AG10803 (cell line): ENCODE measurements at places on chromosomes 11 and 22.

- no peak for DNase-seq
Measured at GRCh38 chr11:114031967-114032320, 27.6 kb upstream of the ZBTB16 start.

- DNase-seq: no peak
Measured at GRCh38 chr22:19868773-19869471, 14.2 kb upstream of the GNB1L start.

- DNase-seq: no peak
Measured at GRCh38 chr22:19994851-19995610, 21.6 kb downstream of the ARVCF start.

GRCh38 chr11:111975076-111975806, 38.1 kb downstream of the DIXDC1 start:
- no peak for DNase-seq

DNA sequence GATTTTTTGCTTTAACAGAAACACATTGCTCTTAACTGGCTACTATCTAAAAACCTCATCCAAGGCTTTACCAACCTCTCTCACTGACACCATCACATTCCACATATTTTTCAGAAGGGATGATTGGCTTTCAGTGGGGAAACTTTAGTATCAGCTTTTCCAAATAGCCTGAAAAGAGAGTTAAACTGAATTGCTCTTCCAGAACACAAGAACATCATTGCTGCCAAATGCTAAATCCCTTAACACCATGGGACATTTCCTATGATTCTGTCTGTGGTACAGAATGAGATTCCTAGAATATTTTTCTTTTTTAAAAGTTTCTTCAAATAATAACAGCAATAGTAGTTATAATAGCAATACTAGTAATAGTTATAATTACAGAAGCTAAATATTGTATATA, 45.4 kb downstream of the SOX6 start:
- DNase-seq: no peak

DNA sequence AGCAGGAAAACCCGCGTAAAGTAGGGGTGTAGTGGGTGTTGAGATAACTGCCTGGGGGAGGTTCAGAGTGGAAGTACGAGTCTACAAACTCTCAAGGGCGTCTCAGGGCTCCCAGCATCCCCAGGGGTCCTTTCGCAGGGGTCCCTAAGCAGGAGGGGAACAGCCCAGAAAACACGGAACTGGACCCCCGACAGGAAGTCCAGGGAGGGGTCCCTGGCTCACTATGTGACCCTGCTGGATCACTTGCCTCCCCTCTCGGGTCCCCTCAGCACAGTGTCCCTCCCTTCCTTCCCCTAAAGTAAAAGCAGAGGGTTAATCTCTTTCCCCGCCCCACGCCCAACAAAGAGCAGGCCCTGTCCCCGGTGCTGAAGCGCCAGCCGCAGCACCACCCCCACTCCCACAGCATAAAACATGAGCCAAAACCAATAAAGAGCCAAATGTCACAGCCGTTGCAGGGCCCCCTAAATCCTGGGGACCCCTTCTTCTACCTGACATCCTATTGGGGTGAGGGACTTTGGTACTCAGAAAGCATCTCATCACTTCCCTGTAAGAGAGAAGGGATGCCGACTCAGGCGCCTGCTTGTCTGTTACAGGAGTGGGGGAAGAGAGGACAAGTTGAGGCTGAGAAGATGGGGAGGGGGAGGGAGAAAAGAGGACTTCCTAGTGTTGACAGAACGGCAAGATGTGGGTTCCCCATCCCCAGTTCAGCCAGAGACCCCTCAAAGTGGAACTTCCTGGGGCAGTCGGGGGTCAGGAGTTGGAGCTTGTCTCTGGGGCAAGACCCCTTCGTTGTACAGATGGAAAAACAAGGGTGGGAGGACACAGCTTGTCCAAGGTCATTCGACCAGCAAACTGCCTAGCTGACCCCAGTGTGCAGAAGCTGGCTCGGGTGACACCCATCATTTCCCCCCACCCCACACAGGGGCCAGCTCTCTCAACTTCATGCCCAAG, 1.4 kb upstream of the NEFH start:
- no peak for DNase-seq

GRCh38 chr11:107704451-107704850, 7.4 kb downstream of the SLN start:
- peak; percentile 47 for DNase-seq

DNA sequence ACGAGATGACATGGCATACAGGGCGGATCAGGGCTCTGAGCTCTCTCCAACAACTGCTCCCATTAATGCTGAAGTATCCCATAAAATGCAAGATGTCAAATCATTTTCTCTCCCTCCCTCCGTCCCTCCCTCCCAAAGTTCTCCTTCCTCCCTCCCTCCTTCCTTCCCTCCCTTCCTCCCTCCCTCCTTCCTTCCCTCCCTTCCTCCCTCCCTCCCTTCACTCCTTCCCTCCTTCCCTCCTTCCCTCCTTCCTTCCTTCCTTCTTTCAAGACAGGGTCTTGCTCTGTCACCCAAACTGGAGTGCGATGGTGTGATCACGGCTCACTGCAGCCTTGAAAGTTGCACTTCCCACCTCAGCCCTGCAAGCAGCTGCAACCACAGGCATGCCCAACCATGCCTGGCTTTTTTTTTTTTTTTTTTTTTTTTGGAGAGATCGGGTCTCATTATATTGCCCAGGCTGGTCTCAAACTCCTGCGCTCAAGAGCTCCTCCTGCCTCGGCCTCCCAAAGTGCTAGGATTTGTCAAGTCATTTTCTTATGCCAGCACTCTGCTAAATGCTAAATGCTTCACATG, 38.2 kb downstream of the TXN2 start:
- DNase-seq: peak; percentile 41

GRCh38 chr11:57547854-57548377, 10.5 kb downstream of the SMTNL1 start:
- DNase-seq: no peak

GRCh38 chr11:43315966-43316365, 4.2 kb downstream of the API5 start:
- no peak for DNase-seq

DNA sequence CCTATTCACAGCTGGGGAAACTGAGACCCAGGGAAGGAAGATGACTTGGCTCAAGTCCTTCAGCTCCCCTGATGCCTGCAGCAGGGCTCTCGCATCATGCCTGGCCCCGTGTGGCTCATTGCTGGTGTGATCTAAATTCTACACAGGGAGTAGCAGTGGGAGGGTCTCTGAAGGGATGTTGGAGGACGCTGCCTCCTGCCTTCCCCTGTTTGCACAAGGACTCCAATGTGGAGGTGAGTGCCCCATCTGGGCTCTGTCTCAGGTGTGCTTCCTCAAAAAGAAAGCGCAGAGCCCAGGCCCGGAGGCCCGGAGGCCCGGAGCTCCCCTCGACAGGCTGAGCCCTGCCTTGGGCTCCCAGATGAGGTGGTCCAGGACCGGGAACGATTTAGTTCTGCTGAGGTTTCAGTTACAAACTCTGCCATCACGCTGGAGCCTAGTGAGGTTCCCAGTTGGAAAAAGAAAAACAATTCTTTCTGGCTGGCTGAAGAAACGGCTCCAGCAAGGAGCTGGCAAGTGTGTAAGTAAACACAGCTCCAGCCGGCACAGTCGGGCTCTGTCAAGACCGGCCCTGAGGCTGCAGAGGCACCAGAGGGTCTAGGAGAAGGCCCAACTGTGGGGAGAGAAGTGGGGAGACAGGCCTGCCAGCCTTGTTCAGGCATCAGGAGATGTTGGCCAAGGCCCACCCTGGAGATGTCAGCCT, 49.8 kb downstream of the NAT10 start:
- no peak for DNase-seq

GRCh38 chr11:44572884-44573283, 7.4 kb downstream of the CD82 start:
- DNase-seq: no peak

DNA sequence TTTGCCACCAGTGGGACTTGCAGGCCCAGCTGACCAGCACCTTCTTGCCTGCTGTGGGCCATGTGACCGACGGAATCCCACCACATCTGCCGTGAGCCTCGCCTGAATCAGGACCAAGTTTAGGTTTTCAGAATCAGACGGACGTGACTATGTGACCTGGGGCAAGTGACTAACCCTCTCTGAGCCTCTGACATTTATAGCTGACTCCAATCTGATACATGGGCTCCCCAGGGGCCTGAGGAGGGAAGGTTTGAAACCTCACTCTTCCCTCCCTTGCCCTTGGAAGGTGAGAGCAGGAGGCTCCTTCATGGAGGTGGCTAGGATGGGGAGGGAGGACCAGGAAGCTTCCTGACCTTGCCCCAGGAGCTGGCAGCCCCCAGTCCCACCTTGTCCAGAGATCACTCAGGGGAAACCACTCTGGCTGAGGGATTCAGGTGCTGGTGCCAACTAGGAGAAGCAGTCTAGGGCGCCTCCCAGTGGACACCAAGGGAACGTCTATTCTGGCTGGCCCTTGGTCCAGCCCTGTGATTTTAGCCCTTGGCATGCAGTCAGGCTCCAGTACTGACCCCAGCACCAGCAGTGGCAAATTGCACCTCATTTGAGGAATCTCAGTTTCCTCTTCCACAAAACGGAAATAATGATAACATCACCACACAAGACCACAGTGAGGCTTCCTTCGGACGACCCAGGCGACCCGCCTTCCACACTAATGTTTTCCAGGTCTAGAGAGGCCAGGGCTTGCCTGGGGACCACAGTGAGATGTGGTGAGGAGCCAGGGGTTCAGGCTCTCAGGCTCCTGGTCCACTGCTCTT, 47.2 kb upstream of the SYT7 start:
- DNase-seq: peak; percentile 60

DNA sequence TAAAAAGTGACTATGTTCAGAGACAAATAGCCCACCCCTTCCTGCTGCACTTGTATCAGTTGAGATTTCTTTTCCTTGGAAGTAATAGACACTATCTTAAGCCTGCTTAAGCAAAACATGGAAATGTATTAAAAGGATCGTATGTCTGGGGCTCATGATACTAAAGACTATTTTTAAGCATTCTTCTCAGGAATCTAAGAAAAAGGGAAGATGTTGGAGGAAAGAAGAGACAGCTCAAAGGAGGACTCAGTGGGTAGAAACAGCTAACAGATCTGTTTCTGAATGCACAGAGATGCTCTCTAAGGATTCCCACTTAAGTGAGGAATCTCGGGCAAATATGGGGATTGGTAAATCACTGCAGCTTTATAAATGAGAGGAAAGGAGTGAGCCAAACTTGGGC, 62.5 kb downstream of the FAM76B start:
- no peak for DNase-seq

DNA sequence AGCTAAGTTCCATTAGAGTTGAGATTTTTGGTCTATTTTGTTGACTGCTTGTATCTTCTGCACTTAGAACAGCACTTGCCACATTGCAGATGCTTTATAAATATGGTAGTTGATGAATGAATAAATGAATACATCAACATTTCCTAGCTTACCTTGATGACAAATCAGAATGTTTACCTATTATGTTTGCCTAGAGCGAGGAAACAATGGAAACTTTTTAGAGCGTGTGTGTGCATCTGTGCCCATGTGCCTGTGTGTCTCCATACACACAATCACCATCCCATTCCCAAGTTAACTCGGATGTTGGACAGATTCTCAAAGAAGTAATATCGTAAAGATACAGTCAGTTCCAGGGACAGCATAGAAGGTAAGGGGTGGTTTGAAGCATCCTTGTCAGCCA, 139.1 kb downstream of the DBX1 start:
- no peak for DNase-seq

DNA sequence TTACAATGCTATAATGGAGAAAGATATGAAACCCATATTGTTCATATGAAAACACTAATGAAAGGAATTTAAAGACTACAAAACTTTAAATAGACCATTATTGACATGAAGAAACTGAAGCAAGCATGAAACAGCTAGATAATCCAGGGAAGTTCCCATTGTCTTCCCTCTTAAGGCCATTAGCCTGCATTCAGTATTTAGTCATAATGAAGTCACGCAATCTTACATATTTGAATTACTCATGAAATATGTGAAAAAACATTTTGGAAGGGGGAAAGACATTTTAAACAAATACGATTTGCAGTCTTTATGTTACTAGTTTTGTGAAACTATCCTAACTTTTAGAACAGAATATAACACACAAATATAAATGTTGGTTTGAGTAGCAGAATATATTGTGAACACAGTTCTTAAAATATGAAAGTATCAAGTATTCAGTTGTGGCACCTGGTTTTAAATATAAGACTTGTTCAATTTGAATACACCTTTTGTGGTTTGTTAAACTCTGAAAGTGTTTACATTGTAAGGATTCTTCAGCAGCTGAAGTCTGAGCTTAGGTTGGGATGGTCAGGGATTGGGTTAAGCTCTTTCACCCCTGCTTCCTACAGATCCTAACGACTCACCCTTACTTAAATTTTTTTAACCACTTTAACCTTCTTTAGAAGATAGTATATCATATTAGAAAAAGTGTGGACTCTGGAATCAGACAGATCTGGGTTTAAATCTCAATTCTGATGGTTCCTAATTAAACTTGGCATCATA, 500.3 kb upstream of the TENM4 start:
- no peak for DNase-seq

- no peak for DNase-seq
Measured at GRCh38 chr11:117231842-117232091, at the start of gene PCSK7. PCSK7 (minus strand) TSS chr11:117232073; CDS start chr11:117229844, 2,229 bp downstream.

DNA sequence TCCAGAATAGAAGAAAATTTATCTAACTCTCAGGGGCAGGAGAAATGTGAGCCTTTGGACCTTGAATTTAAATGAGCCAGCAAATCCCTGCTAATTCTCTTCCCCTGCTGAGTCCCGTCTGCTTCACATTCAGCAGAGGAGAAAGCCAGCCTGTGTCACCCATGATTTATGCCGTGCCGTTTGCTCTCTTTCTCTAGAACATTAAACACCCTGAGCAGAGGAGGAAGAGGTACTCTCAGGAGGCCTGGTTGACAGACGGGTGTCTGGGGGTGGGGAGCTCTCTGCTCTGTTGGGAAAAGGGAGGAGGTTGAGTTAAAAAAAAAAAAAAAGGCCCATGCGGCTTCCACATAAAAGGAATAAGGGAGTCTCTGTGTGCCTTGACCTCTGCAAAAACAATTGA, 11.3 kb upstream of the MTMR3 start:
- no peak for DNase-seq

DNA sequence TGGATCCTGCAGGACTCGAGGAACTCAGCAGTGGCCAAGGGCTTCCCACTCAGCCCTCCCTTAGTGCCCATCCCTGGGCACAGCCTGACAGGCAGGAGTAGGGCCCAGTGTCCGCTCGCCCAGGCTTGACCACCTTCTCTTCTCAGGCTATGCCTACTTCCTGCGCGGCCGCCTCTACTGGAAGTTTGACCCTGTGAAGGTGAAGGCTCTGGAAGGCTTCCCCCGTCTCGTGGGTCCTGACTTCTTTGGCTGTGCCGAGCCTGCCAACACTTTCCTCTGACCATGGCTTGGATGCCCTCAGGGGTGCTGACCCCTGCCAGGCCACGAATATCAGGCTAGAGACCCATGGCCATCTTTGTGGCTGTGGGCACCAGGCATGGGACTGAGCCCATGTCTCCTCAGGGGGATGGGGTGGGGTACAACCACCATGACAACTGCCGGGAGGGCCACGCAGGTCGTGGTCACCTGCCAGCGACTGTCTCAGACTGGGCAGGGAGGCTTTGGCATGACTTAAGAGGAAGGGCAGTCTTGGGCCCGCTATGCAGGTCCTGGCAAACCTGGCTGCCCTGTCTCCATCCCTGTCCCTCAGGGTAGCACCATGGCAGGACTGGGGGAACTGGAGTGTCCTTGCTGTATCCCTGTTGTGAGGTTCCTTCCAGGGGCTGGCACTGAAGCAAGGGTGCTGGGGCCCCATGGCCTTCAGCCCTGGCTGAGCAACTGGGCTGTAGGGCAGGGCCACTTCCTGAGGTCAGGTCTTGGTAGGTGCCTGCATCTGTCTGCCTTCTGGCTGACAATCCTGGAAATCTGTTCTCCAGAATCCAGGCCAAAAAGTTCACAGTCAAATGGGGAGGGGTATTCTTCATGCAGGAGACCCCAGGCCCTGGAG, 3.3 kb upstream of the SMARCB1 start:
- DNase-seq: no peak

- no peak for DNase-seq
Measured at GRCh38 chr22:37183432-37184379, 4.3 kb downstream of the C1QTNF6 start.
